ENCODE measurements at places on chromosomes 4 and X. TPM values are rescaled to one million over a fixed set of nuclear protein-coding genes. Genes with fewer than 3 reads are reported as not detected.
A peak's percentile ranks its signal among the peaks of the same experiment; 100 is the strongest.

GRCh38 chr4:166625018-166625637, 609.2 kb downstream of the SPOCK3 start:
- DNase-seq, result no peak

GRCh38 chrX:17787557-17787956, 50.3 kb downstream of the SCML1 start:
- no peak for DNase-seq

DNA sequence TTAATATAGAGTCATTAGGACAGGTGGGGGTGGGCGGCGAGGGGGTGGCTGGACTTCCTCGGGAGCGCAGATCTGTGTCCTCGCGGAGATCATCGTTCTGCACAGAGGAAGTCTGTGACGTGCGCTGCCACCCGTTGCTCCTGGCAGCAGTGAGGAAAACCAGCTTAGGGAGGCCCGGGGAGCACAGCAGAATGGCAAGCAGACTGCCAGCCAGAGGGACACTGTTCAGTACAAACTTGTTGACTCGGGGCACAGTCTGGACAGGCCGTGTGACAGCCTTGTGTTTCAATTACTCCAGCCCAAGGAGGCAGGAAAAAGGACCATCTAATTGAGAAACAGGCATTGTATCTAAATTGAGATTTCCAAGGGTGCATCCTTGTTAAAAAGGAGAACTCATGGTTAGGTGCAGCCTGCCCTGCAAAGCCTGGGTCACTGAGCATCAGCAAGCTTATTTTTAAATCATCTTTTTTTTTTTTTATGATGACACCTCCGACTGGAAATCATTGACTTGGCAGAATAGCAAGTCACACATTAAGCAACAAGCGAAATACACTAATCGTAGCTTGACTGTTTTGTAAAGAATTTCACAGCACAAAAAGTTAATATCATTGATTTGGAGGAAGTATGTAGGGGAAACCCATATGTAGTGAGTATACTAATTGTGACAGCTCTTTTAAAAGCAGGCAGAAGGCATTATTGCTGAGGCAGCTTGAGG, 512.0 kb upstream of the FAT1 start:
- no peak for DNase-seq

DNA sequence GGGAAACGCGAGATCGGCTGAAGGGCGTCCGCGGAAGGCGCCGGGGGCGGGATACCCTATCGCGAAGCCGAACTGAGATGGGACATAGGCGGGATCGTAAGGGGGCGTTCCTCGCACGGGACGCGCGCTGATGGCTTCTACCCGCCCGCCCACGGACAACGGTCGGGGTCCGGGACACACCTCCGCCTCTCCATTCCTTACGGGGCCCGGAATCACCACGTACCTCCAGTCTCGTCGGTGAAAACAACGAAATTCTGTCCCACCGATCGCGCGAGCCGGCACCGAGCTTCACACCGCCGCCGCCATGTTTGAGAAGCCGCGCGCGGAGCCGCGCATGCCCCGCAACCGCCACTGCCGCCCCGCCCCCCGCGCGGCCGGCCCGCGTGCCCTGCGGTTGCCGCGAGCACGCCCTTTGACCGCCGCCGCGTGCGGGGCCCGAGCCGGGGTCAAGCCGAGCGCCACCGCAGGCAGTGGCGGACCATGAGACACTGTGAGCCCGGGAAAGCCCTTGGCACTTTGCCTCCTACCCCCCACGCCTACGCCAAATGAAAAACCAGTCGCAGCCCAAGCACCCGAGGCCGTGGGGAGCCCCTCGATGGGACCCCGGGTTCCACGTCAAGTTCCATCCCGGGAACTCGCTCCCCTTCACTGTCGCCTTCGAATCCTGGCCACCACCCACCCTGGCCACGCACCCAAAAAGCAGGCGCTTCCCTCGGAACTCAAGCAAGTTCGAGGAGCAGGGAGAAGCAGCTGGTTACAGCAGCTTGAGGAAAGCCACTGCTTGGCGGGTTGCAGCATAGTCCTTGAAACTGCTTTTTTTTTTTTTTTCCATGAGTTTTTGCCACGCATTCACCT, at the start of gene SCML2:
SCML2 (minus strand) TSS at position 320 of the 855 bp plus-strand sequence. CDS start 20,617 bp downstream, outside the sequence.
- DNase-seq, result peak; percentile 40

DNA sequence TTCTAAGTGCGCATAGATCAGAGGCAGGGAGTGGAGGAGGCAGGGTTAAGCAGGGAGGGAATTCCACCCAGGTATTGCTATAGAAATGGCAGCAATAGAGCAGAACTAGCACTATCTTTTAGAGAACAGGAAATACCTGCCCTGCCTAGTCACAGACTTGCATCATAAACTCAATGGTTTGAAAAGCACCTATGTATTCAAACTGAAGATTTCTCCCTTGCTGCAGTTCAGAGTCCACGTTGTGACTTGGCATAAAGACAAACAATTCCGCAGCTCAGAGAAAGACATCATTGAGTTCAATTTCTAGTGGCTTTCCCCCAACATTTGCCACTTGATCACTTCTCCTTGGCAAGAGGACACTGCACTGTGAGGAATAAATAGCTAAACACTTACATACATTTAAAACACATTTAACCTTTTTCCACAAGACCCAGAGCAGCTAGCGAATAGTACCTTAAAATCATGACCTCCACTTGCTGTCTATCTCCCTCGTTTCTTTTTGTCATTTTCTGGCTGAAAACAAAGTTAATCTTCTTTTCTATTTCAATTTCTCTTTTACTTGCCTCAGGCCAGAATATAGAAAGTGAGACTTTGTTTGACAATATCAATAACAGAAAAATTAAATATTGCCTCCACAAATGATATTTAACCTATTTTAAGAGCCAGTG, 42.4 kb downstream of the SLC7A11 start:
- no peak for DNase-seq

The LEF1 gene
- 367 TPM for total RNA-seq

The KLHL2 gene
- 39.2 TPM for total RNA-seq

The PPM1K gene
- 55.2 TPM for total RNA-seq
